ENCODE measurements at places on chromosomes 6 and 20.

GRCh38 chr6:5294392-5295211 lies 33.3 kb downstream of the FARS2 start:
- DNase-seq = no peak

DNA sequence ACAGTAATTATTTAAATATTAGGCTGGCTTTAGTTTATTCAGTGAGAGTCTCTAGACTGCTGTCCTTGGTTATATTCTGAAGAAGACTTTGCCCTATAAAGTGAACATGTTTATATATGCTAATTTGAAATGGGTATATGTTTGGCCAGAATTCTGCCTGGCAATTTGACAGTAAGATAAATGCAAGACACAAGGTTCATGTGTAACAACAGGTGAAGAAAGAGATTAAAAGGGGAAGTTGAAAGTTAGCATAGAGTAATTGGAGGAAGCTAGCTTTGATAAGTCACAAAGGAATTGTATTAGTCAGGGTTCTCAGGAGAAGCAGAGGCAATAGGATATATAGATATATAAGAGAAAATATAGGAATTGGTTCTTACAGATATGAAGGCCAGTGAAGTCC lies 191.4 kb downstream of the CENPW start:
- no peak for DNase-seq

GRCh38 chr6:17768388-17768787 lies 61.7 kb upstream of the NUP153 start:
- no peak for DNase-seq

DNA sequence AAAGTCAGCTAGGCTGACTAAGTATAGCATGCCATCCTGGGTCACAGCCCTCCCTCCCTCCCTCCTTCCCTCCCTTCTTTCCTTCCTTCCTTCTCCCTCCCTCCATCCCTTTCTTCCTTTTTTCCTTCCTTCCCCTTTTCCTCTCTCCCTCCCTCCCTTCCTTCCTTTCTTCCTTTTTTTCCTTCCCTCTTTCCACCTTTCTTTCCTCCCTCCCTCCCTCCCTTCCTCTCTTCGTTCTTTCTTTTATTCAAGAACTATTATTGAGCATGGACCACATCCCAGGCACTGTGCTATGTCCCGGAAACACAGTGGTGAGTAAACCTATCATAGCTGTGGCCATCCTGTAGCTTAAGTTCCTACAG lies 106.2 kb upstream of the BACH2 start:
- DNase-seq = no peak

DNA sequence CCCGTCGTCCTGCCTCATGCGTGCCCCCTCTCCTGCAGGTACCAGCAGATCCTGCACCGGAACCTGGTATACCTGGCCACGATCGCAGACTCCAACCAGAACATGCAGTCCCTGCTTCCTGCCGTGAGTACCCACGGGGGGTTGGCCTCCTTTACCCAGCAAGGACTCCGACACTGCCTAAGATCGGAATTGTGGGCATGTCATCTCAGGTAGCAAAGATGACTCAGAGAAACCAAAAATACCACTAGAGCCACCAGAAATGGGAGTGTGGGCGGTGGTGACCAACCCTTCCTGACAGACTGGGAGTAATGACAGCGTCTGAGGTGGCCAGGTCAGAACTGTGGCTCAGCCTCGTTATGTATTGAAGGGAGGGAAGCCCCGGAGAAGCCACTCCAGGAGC lies 16.3 kb downstream of the SS18L1 start:
- no peak for DNase-seq

DNA sequence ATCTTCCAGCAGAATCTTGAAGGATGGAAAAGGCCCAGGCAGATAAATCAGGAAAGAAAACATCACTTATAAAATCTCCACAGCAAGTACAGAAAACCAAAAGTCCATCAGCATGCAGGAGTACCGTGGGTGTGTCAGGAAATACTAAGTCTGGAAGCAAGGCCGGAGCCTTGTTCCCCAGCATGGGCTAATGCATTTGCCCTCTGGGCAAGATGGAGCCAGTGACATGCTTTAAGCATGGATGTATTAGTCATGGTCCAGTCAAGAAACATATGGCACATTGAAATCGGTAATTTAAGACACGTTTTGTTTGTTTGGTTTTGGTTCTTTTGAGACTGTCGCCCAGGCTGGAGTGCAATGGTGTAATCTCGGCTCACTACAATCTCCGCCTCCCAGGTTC lies 506.0 kb upstream of the JARID2 start:
- no peak for DNase-seq

- DNase-seq = no peak
Observed at GRCh38 chr6:3077430-3077829, 9.1 kb downstream of the RIPK1 start.

GRCh38 chr6:40918040-40918651 lies 120.9 kb downstream of the UNC5CL start:
- DNase-seq = no peak

DNA sequence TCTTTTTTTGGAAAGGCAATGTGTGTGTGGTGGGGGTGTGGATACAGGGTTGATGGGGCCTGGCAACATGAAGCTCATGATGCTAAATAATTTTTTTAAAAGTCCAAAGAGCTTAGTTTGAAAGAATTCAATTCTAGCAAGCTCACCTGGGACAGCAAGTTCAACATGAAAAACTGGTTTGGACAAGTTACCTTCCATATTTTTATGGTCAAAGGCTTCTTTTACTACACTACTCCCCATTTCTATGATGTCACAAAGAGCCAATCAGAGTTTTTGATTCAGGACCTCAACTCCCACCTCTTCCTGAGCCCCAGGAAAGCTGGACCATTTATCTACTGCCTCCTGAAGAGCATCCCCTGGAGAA lies 66.1 kb upstream of the CTNNBL1 start:
- DNase-seq = no peak

DNA sequence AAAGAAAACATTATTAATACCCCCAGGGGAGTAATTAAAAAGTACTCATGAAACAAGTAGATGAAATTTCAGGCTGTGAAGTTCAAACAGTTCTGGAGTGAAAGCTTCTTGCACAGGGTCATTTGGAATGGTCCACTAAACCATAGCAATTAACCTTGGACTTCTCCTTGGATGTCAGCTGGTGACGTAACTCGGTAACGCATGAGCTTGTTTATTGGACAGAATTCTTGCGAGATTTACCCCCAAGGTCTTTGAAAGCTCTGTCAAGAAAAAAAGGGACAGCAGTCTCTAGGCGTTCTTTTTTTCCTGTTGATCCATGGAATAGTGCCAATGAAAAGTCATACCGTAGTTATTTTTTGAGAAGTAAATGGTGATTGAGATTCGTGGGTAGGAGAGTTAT lies 2.2 kb downstream of the CD83 start:
- DNase-seq = no peak

DNA sequence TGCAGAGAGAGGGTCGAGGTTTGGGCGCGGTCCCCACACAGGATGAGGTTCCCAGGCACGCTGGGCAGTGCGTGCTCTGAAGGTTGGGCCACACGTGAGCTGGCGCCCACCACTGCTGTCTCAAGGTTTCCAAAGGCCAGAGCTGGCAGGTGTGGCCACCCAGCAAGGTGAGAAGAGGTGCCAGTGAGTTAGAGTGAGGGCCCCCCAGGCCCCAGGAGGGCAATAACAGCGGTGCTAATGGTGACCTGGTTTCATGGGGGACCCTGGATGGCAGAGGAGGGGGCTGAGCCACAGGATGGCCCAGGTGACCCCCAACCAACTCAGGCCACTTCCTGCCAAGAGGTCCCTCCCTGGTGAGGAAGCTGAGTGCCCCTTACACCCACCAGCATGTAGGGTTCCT lies 185.0 kb downstream of the TAF4 start:
- no peak for DNase-seq

DNA sequence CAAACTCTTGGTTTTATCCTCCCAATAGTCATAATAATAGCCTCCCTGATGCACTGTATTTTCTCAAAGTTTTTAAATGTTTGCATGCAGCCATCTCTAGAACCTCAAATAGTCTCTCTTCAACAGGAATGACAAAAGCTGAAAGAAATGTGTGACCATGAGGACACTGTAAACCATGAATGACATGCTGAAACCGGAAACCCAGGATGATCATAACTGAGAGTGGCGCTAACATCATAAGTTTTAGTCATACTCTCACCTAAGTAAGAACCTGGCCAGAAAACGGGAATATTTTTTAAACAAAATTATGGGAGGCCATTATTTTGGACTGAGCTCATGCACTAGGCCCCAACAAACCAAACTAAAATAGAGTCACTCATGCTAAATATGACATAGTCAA lies 278.4 kb upstream of the STXBP5 start:
- DNase-seq = no peak

DNA sequence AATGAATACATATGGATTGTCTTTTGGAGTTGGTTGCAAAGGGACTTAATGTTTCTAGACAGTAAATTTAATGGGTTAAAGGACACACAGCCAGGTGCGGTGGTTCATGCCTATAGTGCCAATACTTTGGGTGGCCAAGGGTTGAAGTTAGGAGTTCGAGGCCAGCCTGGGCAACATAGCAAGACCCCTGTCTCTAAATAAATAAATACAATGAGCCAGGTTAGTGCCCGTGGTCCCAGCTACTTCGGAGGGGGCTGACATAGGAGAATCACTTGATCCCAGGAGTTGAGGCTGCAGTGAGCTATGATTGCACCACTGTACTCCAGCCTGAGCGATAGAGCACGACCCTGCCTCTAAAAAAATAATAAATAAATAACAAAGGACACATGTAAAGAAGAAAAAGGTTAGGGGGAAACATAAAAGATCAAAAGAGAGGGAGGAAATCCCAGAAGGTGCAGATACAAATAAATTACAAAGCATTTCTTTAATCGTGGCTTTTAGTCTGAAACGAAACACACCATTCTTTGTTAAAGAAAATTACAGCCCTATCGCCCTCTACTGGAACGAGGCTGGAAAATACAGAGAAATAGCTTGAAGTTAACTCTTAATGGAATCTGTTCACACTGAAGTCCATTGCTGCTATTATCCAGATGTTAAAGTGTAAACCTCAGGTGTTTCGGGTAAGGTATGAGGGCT lies 42.6 kb upstream of the SCML4 start:
- DNase-seq = no peak

DNA sequence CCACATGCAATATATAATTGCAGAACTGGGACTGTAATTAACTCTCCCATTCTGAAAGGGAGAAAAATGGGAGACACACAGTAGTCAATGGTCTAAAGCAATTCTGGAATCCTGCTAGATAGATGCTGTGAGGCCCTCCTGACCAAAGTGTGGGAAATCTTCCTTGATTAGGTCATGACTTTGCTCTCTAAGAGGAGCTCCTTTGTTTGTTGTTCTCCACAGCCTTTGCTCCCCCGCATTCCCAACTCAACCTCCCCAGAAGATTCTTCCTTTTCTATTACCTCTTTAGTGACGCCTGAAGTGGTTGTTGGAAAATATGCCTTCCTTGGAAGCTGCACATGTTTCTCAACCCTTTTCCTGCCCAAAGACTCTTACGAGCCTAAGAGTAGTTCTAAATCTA lies 28.8 kb upstream of the LIN28B start:
- no peak for DNase-seq

DNA sequence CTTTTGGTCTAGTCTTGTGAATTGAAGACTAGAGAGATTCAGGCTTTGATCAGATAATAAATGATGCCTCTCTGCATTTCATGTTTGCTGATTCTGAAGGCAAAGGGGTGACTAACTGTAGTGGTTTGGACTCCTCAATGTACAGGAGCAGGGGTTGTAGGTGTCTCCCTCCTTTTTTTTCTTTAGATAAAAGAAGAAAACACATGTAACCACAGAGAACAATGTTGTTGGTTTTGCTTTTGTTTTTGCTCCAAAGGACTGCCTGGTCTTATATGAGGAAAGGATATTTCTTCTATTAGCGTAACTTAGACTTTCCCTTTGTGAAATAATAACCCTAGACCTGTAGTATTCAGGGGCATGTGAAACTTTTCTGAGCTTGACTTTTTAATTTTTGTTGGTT lies 53.2 kb downstream of the RFPL4B start:
- no peak for DNase-seq

DNA sequence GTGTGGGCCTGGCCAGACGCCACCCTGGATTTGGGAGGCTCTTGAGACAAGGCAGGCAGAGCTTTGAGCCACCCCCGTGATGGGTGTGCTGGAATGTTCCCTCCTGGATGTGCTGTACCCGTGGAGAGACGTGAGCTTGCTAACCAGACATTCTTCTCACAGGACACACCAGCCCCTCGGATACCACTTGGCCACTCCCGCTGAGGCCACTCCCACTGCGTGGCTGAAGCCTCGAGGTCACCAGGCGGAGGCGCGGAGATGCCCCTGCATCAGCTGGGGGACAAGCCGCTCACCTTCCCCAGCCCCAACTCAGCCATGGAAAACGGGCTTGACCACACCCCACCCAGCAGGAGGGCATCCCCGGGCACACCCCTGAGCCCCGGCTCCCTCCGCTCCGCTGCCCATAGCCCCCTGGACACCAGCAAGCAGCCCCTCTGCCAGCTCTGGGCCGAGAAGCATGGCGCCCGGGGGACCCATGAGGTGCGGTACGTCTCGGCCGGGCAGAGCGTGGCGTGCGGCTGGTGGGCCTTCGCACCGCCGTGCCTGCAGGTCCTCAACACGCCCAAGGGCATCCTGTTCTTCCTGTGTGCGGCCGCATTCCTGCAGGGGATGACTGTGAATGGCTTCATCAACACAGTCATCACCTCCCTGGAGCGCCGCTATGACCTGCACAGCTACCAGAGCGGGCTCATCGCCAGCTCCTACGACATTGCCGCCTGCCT lies 14.1 kb downstream of the SLCO4A1 start:
- DNase-seq = no peak

GRCh38 chr6:160028487-160029275 lies 59.8 kb downstream of the IGF2R start:
- DNase-seq = no peak

- peak; percentile 47 for DNase-seq
Observed at GRCh38 chr6:94130478-94130877, 711.1 kb upstream of the EPHA7 start.

DNA sequence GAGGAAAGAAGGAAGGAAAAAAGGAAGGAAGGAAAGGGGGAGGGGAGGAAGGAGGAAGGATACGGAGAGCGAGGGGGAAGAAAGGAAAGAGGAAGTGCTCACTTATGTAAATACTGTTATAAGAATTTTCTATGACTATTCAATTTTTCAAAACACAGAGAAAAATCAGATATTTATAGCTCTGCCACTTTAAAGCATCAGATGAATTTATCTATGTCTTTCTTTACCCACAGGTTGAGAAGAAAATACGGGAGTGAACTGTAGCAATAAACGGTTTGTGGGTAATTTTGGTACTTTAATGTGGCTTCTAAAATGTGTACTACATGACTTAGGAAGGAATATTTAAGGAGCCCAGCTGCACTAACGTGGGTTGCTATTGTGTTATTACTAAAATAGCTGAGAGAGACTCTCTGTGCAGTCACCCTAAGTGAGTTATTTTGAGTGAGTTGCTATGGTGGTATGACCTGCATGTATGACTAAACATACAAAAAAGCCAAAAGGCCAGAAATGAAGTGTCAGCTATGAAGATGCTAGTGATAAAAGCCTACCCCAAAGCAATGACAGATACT lies 225.5 kb downstream of the SOD2 start:
- no peak for DNase-seq

GRCh38 chr6:40666530-40666929 lies 79.4 kb upstream of the LRFN2 start:
- no peak for DNase-seq

GRCh38 chr20:52031206-52031562 lies 160.4 kb downstream of the ZFP64 start:
- no peak for DNase-seq
